Coronary artery (tissue), 2 donors: ENCODE measurements at places on chromosomes 5 and 9.

DNA sequence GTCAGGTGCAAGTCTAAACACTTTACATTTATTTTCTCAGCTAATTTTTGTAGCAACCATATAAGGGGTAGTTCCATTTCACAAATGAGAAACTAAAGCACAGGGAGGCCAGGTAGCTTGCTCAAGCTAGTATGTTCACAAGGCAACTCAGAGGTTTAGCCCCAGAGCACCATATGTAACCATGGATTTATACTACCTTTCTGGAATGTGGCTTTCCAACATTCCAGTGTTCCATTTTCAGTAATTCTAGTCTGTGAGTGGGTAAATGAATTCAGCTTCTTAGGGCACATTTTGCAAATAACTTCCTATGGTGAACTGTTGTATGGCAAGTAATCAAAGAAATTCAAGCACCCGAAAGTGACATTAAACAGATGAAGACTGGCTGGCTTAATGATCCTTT lies 25.0 kb upstream of the CAST start:
- DNase-seq = no peak

- DNase-seq = no peak
These were observed 408.3 kb downstream of the SH3GL2 start for GRCh38 chr9:17987189-17987588.

DNA sequence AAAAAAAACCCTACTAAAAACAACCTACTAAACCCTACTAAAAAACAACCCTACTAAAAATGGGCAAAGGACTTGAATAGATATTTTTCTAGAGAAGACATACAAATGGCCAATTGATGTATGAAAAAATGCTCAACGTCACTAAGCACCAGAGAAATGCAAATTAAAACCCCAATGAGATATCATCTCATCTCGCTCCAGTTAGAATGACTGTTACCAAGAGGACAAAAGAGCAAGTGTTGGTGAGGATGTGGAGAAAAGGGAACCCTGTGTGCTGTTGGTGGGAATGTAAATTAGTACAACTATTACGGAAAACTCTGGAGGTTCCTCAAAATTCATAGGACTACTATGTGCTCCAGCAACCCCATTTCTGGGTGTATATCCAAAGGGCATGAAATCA lies 10.8 kb downstream of the SDHA start:
- DNase-seq = no peak

DNA sequence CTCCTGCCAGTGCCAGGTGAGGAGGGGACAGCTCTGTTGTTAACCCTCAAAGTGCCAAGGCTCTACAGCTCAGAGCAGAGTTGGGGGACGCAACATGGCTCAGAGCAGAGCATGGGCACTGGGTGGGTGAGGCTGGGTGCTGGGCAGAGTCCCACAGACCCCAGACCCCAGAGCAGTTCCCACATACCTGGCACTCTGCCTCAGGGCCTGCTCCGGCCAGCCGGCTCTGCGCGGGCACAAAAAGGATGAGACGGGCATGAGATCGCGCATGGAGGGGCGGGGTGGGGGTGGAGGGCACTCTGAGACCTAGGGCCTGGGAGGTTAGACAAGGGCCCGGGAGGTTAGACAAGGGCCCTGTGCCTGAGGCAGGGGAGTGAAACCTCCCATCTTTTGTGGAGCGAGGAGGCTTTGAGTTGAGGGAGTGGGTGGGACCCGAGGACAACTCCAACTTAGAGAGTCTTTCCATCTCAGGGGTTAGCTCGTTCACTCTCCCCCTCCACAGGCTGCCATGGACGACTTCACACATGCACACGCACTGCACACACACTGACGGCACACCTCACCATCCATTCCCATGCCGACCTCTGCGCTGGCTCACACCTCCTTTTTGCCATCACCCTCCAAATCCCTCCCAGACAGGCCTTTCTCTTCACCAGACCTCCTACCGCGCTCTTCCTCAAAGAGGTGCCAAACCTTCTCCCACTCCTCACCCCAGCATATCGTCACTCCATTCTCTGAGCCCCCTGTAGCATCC lies 22.0 kb downstream of the PCDH1 start:
- DNase-seq = no peak

- no peak for DNase-seq
These were observed 76.2 kb upstream of the NEURL1B start for GRCh38 chr5:172564883-172565282.

GRCh38 chr5:177966009-177966838 lies 29.8 kb downstream of the PROP1 start:
- DNase-seq = no peak

DNA sequence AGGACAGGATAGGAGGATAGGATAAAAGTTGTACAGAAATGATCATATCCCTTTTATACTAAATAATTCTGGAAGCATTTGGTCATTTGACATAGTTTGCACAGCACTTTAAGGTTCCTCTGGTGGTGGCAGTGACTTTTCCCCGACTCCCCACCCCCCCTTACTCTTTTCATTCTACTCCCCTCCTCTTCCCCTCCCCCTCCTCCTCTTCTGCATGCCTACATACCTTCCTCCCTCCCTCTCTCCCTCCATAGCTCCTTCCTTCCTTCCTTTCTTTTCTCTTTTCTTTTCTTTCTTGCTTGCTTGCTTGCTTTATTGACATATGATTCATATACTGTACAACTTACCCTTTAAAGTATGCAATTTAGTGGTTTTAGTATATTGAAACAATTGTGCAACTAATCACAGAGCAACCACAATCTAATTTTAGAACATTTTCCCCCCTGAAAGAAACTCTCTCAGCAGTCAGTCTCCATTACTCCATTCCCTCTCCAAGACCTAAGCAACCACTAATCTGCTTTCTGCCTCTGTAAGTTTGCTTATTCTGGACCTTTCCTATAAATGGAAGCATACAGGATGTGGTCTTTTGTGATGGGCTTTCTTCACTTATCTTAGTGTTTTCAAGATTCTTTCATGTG lies 159.0 kb downstream of the HACD4 start:
- DNase-seq = no peak

GRCh38 chr9:127633216-127633862 lies 21.3 kb downstream of the STXBP1 start:
- no peak for DNase-seq

GRCh38 chr5:180333661-180334060 lies 19.5 kb downstream of the GFPT2 start:
- DNase-seq = no peak
